ENCODE measurements at places on chromosomes 4 and X.

- no peak for DNase-seq
These were observed 35.1 kb downstream of the FBXO8 start for GRCh38 chr4:174248407-174248806.

DNA sequence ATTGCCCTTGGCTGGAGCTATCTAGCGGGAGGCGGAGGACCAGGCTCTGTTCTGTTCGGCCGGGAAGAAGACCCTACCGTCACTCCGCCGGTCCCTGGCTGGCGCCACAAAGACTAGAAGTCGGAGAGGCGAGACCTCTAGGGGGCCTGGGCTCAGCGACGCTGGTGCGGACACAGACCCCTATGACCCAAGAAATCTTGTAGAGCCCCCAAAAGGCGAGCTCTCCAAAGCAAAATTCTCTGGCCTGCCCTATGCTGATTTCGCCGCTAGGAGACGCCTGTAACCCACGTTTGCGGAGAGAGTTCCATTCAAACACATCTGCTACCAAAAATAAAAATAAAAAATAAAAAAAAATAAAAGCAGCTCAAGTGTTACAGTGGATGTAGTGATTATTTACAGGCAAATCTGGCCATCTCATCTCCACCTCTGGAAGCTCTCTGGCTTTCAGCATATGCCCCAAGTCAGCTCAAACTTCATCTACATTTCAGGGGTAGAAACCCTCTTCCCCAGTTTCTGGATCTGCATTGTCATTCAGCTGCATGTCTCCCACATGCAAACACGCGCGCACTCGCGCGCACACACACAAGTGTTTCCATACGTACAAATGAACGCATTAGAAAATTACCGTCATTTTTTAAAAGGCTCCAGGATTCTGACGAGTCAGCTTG, 2.4 kb upstream of the PCDH10 start:
- DNase-seq = peak; percentile 29

- peak; percentile 27 for DNase-seq
These were observed 220.1 kb downstream of the DLG3 start for GRCh38 chrX:70664726-70665125.

DNA sequence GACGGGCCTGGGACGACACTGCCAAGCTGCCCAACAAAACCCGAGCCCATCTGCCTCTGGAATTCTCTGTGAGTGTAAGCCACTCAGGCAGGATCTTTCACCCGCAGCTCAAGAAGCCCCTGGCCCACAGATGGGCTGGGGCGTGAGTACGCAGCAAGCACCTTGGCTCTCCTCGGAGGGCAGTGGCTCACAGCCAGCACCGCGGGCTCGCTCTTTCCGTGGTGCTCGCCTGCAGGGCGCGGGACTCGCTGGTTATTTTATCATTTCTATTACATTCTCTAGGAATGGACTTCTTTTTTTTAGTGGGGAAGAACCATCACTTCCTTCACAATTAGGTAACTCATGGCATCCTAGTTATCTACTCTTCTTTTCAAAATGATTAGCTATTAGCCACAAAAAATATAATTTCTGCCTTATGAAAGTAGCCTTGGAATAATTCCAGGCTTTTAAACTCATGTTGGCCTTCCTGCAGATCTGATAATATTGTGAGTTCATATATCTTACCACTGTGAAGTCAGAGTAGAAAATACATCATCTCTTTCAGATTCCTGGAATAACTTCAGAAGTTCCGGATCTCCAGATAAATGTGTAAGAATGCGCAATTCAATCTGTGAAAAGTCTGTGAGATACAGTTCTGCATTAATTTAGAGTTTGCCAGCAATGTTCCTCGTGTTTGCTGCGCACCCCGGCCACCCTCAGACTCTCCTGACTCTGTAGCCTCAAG, 68.6 kb downstream of the NAT8L start:
- DNase-seq = peak; percentile 26

- peak; percentile 79 for DNase-seq
These were observed 1222.4 kb upstream of the AGA start for GRCh38 chr4:178664621-178665020.

DNA sequence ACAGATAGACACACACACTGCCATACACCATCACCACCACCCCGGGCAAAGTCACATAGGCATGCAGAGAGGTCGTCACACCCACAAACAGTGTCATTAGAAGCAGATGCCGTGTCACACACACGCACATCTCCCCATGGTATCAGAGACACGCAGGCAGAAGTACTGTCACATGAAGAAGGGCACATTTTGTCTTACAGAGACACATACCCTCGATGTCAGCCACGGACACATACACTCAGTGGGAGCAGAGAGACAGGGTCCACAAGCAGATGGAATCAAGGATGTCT, 3.3 kb downstream of the NALF2 start:
- no peak for DNase-seq

DNA sequence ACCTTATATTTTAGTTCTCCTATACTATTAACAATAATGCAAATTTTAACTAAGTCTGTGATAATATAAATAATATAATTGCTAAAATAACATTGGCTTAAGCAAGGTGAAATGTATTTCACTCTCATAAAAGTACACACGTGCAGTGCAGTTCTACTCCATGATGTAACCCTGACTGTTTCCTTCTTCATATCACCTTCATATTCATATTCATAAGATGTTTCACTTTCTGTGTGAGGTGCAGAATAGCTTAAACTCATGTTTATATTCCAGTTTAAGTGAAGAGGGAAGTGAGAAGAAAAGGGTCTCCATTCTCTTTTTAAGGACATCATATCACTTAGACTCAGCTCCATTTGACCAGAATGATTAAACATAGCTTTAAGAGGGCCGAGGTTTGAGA, 1810.0 kb upstream of the PCDH10 start:
- no peak for DNase-seq

DNA sequence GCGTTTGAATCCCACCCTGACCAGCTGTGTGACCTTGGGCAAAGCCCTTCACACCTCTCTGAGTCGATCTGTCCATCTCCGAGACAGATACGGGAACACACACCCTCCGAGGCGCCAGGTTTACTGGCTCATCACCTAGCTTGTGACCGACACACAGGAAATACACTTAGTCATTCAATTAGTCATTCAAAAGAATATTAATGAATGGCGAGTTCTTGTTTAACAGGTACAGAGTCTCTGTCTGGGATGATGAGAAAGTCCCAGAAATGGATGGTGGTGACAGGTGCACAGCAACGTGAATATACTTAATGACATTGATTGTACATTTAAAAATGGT, 80.6 kb downstream of the PPP2R2C start:
- DNase-seq = no peak

GRCh38 chrX:48956728-48957414, 536 bp downstream of the OTUD5 start:
- no peak for DNase-seq

DNA sequence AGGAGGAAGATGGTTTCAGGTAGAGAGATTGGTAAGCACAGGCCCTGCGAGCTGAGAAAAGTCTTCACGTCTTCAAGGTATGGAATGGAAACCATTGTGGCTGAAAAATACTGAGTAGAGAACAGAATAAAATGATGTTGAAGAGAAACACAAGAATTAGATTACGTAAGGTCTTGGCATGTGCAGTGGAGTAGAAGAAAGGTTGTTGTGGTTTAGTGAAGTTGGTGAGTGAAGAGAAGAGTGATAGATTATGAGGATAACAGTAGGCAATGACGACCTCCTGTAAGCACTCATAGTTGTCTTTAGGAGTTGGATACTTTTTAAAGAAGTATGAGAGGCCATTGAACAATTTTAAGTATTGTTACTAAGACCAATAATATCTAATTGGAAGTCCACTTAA, 642.6 kb downstream of the PCDH7 start:
- no peak for DNase-seq

All from G401 (cell line).